Fibroblast of skin of right quadriceps (primary cell): ENCODE measurements at places on chromosomes 2 and 18.

DNA sequence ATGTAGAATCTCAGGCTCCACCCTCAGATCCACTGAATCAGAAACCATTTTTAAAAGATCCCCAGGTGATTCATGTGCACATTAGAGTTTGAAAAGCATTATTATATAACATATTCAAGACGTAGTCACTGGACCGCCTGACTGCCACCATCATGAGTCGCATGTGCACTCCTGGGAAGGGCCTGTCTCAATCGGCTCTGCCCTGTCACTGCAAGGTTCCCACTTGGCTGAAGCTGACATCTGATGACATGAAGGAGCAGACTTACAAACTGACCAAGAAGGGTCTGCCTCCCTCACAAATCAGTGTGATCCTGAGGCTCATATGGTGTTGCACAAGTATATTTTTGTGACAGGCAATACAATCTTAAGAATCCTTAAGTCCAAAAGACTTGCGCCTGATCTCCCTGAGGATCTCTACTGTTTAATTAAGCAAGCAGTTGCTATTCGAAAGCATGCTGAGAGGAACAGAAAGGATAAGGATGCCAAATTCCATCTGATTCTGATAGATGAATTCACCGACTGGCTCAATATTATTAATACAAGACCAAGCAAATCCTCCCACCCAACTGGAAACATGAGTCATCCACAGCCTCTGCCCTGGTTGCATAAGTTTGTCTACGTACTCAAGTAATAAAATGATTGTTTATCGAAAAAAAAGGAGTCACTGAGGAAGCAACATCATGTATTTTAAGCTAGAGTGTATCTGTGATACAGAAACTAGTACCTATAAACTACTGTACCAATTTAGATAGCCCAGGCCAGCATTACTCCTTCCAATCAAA lies 26.2 kb downstream of the ATAD2B start:
- DNase-seq = peak; percentile 86

DNA sequence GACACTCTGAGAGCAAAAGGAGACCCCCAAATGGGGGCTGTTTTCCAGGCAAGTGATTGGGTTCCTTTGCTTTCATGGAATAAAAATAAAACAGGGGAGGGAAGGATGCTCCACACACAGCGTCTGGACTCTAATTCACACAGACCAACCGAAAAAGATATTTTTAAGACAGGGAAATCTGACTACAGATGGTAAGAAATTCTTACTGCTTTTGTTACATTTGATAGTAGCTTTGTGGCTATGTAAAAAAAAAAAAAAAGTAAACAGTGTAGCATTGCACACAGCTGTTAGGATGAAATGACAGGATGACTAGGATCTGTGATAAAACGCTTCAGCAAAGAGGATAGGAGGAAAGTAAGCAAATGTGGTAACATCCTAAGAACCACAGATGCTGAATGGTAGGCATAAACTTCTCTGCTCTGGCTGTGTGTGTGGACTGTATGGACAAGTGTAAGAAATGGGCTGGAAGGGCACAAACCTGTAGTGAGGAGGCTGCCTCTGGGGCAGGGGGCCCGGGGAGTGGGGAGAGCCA lies 207.6 kb downstream of the ANAPC1 start:
- peak; percentile 34 for DNase-seq

- peak; percentile 93 for DNase-seq
These were observed 103.0 kb downstream of the CDK15 start for GRCh38 chr2:201909348-201909747.

- DNase-seq = no peak
These were observed 140.3 kb downstream of the CYP26B1 start for GRCh38 chr2:72007402-72007801.

DNA sequence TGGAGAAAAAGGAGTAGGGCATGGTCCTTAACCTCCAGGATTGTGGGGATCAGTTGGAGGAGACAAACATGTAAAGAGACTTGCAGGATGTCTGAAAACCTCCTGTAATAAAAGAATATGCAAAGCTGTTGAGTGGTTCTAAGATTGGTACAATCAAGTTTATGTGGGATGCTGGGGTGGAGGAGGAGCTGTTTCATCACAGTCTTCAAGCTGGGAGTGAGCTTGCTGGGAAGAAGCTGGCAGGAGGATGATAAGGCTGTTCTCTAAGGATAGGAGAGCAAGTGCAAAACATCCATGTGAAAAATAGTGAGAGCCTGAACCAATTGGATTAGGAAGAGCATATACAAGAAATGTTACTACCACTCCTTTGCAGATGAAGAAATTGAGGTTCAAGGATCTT lies 161.9 kb upstream of the CRIM1 start:
- DNase-seq = no peak

DNA sequence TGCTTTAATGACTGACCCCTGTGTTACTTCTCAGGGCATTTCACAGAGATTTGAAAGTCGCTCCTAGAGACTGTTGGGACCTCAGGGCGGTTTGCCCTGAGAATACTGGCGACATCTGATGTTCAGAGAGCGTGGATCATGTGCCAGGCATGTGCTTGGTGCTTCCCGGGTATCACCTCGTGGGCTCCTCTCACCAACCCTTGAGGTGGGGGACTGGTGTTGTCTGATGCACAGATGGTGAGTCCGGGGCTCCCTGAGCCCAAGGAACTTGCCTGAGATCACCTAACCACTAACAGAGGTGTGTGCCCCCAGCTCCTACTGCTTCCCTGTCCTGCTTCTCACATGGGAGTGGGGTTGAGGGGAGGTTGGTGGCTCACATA lies 16.2 kb downstream of the ATOH8 start:
- DNase-seq = no peak

DNA sequence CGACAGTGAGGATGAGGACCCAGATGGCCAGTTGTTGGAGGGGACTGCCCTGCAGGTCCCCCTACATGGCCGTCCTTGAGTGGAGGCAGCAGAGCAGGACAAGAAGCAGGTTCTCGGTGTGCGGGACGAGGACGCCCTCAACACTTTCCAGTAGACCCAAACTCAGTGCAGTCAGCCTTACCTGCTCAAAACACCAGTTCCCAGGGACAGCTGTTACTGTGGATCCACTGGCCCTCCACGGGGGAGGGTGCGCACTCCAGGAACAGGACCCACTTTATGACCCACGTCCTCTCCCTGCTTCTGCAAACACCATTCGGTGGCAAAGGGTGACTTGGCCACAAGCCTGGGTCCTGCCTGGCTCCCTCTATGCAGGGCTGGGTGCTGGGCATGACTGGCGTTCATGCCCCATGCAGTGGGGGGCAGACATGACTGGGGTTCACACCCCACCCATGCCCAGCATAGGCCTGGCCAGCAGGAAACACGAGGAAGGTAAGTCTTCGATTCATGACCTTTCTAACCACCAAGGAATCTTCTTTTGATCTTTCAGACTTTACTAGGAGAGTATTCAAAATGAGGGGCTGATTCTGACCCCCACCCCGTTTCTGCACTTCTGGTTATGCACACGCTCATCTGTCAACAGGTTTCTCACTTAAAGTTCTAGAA lies 233.7 kb downstream of the HDAC4 start:
- DNase-seq = no peak

GRCh38 chr2:139217641-139218040 lies 437.5 kb upstream of the NXPH2 start:
- DNase-seq = no peak

- peak; percentile 68 for DNase-seq
These were observed 72.3 kb upstream of the SESTD1 start for GRCh38 chr2:179336782-179337534.

- DNase-seq = peak; percentile 45
These were observed 130.9 kb upstream of the RAB12 start for GRCh38 chr18:8478166-8478967.

GRCh38 chr2:9824956-9825720 lies 18.1 kb upstream of the TAF1B start:
- DNase-seq = peak; percentile 42

- DNase-seq = no peak
These were observed 17.4 kb upstream of the NEMP2 start for GRCh38 chr2:190551928-190552327.

GRCh38 chr2:30439879-30440278 lies 7.2 kb upstream of the LCLAT1 start:
- no peak for DNase-seq

DNA sequence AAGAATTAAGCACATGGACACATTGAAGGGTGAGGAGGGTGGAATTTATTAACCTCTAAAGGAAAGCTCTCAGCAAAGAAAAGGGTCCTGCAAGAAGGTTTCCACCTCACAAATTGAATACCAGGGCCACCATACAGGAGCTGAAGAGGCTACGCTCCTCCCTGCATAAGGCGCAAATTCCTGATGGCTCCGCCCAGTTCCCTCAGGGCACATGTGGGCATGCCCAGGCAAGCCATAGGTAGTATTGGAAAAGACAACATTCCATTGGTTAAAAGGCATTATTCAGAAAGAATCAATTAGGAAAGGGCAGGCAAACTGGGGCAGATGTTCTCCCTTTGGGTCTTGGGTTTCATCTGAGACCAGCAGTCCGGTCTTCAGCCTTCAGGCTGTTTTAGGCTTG lies 161.2 kb downstream of the PTPRM start:
- DNase-seq = no peak

DNA sequence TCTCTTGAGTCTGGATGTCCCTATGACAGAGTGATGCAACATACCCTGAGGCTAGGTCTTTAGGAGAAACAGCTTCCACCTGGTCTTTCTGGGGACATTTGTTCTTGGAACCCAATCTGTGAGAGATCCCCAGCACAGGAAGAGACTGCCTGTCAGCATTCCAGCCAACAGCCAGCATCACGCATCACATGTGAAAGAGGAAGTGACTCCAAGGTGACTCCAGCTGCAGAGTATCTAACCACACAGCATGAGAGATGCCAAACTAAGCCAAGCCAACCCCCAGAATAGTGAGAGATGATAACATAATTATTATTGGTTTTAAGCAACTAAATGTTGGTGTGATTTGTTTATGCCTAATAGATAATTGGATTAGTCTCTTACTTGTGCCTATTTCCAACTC lies 35.7 kb downstream of the C18orf63 start:
- peak; percentile 68 for DNase-seq

- no peak for DNase-seq
These were observed 55.8 kb downstream of the KCNE4 start for GRCh38 chr2:223107825-223108224.

DNA sequence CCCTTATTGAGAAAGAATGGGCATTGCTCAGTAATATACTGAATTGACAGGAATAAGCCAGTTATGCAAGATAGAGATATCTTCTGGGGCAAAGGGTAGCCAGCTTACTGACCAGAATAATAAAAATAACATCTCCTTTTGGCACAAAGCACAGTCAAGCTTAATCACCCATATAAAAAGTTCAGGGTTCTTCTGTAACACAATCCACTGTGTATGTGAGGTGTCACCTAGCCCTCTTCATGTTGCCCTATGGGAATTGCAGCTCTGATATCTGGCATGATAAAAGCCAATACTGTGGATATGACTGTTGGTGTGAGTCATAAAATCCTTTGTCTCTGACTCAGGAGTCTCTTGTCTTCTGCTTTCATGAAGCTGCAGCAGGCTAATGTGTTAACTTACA lies 90.8 kb downstream of the DSEL start:
- peak; percentile 96 for DNase-seq

GRCh38 chr2:106560773-106561172 lies 73.6 kb downstream of the CD8B2 start:
- no peak for DNase-seq
